ENCODE measurements at places on chromosomes 13 and 19.

DNA sequence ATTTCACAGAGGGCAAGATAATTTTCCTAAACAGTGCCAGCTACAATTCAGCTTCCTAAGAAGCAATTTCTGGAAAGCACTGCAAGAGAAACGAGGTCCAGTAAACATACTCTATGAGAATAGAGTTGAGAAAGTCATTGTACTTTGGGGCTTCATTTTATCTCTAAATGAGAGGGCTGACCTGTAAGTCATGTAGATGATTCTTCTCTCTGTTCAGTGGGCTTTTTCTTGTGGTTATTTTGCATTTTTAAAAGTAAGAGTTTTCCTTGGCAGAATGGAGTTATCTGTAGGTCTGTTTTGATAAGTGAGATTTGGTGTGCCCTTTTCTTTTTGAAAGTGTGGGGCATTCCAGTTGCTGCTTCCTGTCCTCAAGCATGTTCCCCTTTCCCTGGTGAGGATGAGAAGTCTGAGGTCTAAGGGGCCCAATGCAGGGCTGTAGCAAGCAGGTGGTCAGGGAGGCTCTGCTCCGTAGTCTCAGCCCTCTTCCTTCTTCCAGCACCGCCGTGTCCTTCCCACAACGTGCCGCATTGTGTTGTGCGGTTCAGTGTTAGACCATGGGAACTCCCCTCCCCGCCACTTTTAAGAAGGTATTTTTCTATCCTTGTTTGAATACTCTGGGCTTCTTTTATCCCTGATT, 86.3 kb downstream of the ARHGEF7 start:
- no peak for DNase-seq

GRCh38 chr19:56884441-56884840, 43.9 kb upstream of the PEG3 start:
- DNase-seq = no peak

GRCh38 chr19:34171539-34171876, 796 bp upstream of the LSM14A start:
- DNase-seq = peak; percentile 10

DNA sequence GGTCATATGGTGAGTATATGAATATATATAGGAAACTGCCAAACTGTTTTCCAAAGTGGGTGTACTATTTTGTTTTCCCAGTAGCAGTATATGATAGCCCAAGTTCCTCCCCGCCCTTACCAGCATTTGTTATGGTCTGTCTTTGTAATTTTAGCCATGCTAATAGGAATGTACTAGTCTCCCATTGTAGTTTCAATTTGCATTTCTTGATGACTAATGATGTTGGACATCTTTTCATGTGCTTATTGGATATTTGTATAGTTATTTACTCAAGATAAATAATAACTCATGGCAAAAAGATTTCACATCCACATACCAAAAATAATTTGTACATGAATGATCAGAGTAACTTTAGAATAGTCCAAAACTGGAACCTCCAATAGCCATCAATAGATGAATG, 75.3 kb upstream of the SERP2 start:
- no peak for DNase-seq

GRCh38 chr19:46772170-46773017, 16.0 kb downstream of the SLC1A5 start:
- DNase-seq = no peak

DNA sequence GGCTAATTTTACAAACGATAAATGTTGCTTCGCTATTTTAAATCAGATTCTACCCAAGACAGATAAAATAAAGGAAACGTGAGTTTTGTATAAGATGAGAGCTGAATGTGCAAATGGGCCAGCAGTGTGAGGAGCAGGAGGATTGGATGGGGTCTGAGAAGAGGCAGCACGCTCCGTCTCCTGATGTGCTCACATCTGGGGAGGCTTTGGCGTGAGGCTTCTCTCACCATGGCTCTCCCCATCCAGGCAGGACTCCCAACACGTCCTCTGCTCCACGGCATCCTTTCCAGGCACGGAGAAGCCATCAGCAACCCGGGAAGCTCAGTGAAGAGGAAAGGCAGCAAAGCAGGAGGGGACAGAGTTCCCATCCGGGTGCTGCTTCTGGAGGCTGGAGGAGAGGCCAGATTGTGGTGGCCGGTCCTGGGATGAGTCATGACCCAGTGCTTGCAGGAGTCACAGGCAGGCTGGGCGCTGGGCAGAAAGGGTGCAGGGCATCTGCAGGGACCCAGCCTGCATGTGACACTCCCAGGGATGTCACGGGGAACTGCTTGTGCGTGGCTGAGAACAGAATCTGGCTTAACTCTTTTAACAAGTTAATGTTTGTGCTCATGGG, 47.5 kb downstream of the ZNF536 start:
- no peak for DNase-seq

DNA sequence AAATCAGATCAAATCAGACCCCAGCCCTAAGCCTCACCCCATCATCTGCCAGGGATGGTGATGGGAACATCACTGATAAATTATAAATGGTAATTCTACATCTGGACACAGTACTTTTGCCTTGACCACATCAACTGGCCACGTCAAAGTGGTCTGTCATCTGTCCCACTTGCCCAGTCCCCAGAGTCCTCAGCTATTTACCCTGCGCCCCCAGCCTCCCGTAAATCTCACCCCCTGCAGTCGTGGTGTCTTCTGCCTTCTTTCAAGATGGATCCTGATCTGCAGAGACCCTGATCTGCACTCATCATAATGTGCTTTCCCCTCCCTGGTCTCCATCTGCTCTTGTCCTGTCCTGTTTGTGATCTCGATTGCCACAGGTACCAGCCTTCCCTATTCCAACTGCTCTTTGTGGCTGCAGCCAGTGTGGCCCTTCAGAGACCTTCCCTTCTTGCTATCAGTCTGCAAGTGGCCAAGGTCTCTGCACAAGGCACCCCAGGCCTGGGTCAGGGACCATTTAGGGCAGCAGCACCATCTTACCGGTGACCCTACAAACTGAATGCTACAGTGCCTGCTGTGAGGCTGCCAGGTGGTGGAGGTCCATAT, 26.7 kb upstream of the POP4 start:
- DNase-seq = no peak

- DNase-seq = no peak
Measured at GRCh38 chr19:30161770-30162169, 210.4 kb upstream of the ZNF536 start.

DNA sequence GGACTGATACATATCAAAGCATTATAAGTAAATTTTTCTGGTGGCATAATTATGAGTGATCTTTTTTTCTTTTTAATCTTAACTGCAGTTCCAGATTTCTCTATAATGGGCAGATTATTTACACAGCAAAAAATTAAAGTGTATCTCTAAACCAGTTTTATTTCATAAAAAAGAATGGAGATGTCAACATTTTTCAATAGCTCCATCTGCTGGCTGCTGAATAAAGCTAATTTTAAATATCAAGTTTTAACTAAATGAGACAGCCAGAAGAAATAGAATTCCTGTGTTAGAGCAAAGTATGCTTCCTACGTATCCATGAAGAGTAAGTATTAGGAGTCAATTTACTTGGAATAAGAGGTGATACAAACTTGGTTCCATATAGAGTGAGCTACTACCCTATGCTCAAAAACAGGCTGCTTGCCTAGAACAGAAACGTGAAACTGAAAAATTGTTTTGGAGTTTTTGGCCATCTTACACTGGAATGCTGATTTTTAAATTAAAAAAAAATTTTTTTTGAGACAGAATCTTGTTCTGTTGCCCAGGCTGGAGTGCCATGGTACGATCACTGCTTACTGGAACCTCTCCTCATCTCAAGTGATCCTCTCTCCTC, 5.0 kb upstream of the PDS5B start:
- DNase-seq = no peak

GRCh38 chr19:14871619-14872230, 14.2 kb downstream of the OR7A17 start:
- DNase-seq = no peak

DNA sequence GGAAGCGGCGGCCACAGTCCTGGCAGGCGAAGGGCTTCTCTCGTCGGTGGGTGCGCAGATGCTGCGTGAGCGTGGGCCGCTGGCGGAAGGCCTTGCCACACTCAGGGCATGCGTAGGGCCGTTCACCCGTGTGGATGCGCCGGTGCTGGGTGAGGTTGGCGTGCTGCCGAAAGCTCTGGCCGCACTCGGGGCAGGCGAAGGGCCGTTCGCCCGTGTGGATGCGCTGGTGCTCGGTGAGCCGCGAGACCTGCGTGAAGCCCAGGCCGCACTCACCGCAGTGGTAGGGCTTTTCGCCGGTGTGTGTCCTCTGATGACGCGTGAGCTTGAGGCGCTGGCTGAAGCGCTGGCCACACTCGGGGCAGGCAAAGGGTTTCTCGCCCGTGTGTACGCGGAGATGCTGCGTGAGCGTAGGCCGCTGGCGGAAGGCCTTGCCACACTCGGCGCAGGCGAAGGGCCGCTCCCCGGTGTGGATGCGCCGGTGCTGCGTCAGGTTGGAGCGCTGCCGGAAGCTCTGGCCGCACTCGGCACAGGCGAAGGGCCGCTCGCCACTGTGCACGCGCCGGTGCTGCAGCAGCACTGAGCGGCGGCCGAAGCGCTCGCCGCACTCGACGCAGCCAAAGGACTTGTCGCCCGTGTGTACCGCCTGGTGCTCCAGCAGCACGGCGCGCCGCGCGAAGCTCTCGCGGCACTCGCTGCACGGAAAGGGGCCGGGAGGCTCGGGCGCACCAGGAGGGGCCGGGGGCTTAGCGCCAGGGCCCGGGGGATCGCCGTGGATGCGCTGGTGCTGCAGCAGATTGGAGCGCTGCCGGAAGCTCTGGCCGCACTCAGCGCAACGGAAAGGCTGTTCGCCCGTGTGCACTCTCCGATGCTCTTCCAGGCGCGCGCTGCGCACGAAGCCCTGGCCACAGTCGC, 4.0 kb upstream of the UBE2M start:
- DNase-seq = no peak
